Activated CD8-positive, alpha-beta memory T cell treated with anti-CD3 and anti-CD28 coated beads, Interleukin-2, amount 10 ng/mL, durations not matched to agents 7 days and 5 days (primary cell): ENCODE measurements at places on chromosomes 2 and 18. TPM values are rescaled to one million over a fixed set of nuclear protein-coding genes. Genes with fewer than 3 reads are reported as not detected.

The TRIM43 gene
- total RNA-seq, result not detected

The IL36RN gene
- not detected for total RNA-seq

The PSTPIP2 gene
- 4.1 TPM for total RNA-seq

The BOLL gene
- total RNA-seq, result not detected

The SPATA3 gene
- total RNA-seq, result 1.2 TPM

The TCF7L1 gene
- total RNA-seq, result not detected

The CMPK2 gene
- 164 TPM for total RNA-seq

The COL4A4 gene
- not detected for total RNA-seq

The KRTCAP3 gene
- 6.4 TPM for total RNA-seq

The RGPD4 gene
- 0.54 TPM for total RNA-seq

The GCG gene
- not detected for total RNA-seq
